CD8-positive, alpha-beta memory T cell (primary cell): ENCODE measurements at places on chromosomes 7 and 10.

- no peaks in the 10 kb centered on the region for H3K27me3 ChIP-seq
- no peaks in the 10 kb centered on the region for H3K4me1 ChIP-seq
- no peak overlapping the region for H3K27ac ChIP-seq
- H3K36me3 ChIP-seq: no peaks in the 10 kb centered on the region
Observed at GRCh38 chr7:27946351-27946750, 206.4 kb downstream of the TAX1BP1 start.

DNA sequence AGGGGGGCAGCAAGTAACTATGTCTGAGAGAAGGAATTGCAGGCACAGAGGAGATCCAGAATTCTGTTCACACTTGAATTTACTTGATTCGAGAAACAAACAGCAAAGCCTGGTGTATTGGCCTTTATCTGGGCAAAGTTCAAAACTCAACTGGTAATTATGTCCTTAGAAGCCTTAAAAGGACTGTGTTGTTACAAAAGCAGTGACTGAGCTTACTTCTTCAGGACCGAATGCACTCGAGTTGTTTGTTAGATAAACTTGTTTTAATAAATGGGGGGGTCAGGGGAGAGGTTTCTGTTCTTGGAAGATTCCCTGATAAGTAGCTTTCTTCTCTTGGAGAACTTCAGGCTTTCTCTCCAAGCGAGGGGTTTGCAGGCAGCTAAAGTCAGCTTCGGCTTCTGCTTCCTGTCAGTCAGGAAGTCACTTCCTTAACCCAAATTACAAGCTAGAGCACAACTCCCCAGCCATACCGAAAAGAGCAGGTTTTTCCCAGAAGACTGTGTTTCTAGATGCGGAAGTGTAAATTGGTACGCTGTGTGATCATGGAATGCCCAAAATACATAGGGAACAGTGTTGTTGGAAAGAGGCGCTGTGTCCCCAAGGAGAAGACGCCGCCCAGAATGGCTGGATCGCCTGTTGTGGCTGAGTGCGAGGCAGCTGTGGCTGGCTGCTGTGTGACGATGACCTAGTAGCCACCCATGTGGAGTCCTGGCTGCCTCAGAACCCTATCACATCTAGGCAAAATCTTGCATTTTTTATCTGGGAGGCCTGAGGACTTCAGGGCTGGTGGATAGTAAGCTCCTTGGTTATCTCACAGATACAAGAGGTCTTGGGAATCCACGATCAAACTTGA lies 110.4 kb downstream of the TCF7L2 start:
- H3K27ac ChIP-seq: peak overlapping the region; percentile 57
- peak overlapping the region; percentile 26 for H3K4me3 ChIP-seq
- no peaks in the 10 kb centered on the region for H3K36me3 ChIP-seq

- no peak overlapping the region for H3K4me3 ChIP-seq
- H3K4me1 ChIP-seq: no peaks in the 10 kb centered on the region
- no peaks in the 10 kb centered on the region for H3K36me3 ChIP-seq
- H3K27me3 ChIP-seq: no peaks in the 10 kb centered on the region
- no peak overlapping the region for H3K27ac ChIP-seq
Observed at GRCh38 chr7:149226840-149227494, 12.5 kb upstream of the ZNF212 start.

GRCh38 chr10:86944031-86944419 lies 13.4 kb downstream of the MMRN2 start:
- peaks cover 2% of the 10 kb centered on the region for H3K4me1 ChIP-seq
- H3K27me3 ChIP-seq: no peaks in the 10 kb centered on the region
- no peak overlapping the region for H3K4me3 ChIP-seq
- no peaks in the 10 kb centered on the region for H3K36me3 ChIP-seq
- no peak for DNase-seq
